ENCODE measurements at places on chromosomes 13 and 19.

DNA sequence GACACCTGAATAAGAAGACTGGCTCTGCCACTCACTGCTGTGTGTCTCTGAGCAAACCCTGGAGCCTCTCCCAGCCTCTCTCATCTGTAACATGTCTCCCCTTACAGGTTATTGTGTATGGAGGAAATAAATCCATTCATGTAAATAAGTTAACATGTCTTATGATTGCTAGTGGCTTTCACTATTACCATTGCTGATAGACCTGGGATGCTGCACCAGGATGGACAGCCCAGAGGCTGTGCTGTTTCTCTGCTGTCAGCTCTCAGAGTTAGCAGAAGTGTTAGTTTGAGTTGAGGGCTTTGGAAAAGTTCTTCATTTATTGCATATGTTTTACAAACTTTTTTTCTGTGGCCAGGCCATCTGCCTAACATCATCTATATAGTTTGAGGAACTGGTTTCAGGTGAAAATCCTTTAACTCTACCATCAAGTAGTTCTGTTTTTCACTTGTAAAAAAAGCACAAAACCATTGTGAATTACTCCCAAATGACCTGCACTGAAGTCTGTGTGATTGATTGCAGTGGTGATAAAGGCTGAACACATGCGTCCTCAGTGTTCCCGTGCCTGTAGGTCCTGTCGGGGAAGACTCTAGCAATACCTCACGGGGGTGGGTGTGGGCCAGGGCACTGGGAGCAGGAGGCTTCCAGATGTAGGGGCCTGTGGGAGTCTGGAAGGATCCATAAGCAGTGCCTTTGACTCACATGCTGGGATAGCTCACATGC is 24.6 kb downstream of the MPHOSPH8 start:
- H3K27ac ChIP-seq: no peak overlapping the region
- DNase-seq: no peak
- peaks cover 79% of the 10 kb centered on the region for H3K36me3 ChIP-seq
- H3K27me3 ChIP-seq: no peaks in the 10 kb centered on the region

GRCh38 chr13:93425411-93425810 is 198.8 kb downstream of the GPC6 start:
- H3K27me3 ChIP-seq: no peaks in the 10 kb centered on the region
- H3K4me3 ChIP-seq: no peak overlapping the region
- no peak for DNase-seq
- no peaks in the 10 kb centered on the region for H3K36me3 ChIP-seq
- peaks cover 4% of the 10 kb centered on the region for H3K4me1 ChIP-seq
- no peak overlapping the region for H3K27ac ChIP-seq

DNA sequence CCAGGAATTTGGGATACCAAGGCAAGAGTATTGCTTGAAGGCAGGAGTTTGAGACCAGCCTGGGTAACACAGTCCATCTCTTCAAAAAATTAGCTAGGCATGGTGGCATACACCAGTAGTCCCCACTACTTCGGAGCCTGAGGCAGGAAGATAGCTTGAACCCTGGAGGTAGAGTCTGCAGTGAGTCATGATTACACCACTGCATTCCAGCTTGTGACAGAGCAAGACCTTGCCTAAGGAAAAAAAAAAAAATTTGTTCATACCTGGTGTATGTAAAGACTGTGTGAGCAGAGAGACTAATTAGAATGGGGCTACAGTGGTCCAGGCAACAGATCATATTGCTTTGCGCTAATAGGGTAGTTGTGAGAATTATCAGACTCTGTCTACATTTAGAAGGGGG is 778.3 kb upstream of the PCDH20 start:
- DNase-seq: no peak
- no peak overlapping the region for H3K4me3 ChIP-seq
- no peak overlapping the region for H3K27ac ChIP-seq
- no peaks in the 10 kb centered on the region for H3K36me3 ChIP-seq
- H3K27me3 ChIP-seq: no peaks in the 10 kb centered on the region

DNA sequence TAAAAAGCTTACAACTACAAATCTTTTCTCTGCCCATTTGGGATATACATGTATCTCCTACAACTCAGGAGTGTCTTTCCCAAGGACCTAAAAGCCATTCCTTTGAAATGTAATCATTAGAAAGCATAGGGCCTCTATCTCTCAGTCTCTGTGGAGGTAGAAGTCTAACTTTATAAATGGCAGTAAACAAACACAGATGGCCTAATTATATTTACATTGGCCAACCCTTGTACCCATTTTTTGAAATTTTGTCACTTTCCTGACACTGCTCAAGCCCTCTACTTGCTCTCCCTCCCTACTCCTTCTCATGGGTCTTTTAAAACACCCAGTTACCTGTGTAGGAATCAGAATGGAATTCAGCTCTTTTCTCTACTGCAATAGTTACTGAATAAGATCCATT is 24.8 kb downstream of the RNF6 start:
- no peaks in the 10 kb centered on the region for H3K27me3 ChIP-seq
- DNase-seq: no peak
- no peaks in the 10 kb centered on the region for H3K4me1 ChIP-seq
- H3K4me3 ChIP-seq: no peak overlapping the region

GRCh38 chr19:41870401-41870873 is 6.6 kb upstream of the CD79A start:
- H3K4me1 ChIP-seq: peaks cover 77% of the 10 kb centered on the region
- H3K4me3 ChIP-seq: no peak overlapping the region
- peak overlapping the region; percentile 9 for H3K27ac ChIP-seq

GRCh38 chr13:47184321-47184720 is 287.5 kb upstream of the HTR2A start:
- no peak overlapping the region for H3K27ac ChIP-seq
- no peak overlapping the region for H3K4me3 ChIP-seq
- no peaks in the 10 kb centered on the region for H3K27me3 ChIP-seq

DNA sequence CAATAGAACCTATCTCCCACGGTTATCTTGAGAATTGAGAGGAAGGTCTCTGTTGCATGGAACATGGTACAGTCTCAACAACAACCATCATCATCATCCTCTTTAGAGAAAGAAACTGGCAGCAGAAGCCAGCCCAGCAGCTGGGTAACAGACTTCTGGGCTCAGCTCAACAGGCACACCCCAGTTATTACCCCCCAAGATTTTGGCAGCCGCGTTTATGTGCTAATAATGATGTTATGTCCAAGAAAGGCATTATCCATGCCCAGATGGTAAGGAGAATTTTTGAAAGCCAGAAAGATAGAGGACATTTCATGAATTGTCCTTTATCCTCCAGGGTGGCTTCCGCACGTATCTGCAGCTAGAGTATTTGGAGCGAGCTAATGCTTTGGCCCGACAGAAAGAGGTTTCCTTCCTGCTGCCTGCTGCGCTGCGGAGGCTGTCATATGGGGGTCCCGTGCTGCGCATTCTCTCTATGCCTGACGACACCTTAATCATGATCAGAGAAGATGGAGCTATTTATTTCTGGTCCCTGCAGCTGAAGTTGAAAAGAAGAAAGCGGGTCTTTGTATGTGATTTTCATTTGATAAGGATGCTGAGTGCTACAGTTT is 89.9 kb downstream of the TEX26 start:
- no peaks in the 10 kb centered on the region for H3K27me3 ChIP-seq
- no peak for DNase-seq
- no peak overlapping the region for H3K27ac ChIP-seq
- H3K36me3 ChIP-seq: no peaks in the 10 kb centered on the region

DNA sequence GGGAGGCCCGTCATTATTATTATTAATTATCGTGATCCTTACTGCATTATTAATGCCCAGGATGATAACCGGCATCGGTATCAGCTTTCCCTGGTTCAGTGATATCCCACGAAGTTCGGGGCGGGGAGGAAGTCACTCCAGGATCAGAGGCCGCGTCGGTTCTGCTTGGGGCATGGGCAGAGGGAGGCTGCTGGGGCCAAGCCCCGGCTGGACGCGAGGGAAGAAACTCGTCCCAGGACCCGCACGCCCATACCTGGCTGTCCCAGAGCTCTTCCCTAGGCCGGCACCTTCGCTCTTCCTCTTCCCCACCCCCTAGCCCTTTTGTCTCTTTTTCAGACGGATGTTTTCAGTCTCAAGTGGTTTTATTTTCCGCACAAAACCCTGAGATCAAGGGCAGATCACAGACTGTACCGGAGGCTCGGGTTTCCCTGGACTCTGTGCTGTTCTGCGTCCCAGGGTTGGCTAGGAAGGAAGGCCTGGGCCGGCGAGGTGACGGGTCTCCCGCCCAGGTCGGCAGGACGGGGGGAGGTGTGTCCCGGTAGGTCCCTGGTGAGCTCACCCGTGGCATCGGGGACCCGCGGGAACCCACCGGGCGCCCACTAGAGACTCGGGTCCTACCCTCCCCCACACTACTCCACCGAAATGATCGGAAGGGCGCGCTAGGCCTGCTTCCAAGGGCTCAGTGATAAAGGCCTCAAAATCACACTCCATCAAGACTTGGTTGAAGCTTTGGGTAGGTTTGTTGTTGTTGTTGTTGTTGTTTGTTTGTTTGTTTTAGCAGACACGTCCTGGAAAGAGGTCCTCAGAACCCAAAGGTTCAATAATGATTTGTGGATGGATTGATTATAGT is 7.9 kb downstream of the ZIC2 start:
- peaks cover 16% of the 10 kb centered on the region for H3K4me1 ChIP-seq
- peaks cover 98% of the 10 kb centered on the region for H3K27me3 ChIP-seq
- no peak for DNase-seq
- no peak overlapping the region for H3K27ac ChIP-seq

DNA sequence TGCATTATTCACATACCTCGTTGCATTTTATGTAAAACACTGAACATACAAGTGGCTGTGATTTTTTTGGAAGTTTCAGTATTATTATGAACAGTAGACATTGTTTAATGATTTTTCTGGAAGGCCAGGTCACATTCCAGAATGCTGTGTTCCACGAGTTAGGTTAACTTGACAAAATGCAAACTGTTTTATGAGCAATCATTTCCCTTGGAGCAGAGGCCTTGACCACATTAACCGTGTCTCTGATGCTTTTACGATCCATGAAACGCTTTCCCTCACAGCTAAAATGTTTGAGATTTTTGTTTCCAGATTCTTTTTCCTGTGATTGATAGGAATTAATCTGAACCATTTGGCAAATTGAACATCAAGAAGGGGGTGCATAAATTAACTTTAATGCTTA is 57.8 kb downstream of the MBNL2 start:
- DNase-seq: no peak
- H3K27me3 ChIP-seq: no peaks in the 10 kb centered on the region
- no peak overlapping the region for H3K27ac ChIP-seq

DNA sequence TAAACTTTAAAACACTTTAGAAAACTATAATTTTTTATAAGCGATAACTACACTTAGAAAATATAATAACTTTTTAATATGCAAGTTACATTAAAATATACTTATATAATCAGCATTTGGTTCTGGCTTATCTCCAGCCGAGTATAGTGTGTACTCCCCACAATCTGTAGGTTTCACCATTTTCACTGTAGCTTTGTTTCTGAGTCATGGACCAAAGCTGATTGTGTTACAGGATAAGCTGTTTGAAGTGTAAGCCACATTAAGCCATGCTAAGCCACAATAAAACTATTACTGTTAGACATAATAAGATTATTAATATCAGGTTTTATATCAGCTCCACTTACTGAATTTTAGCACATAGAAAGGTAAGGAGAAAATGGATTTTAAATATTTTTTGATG is 43.8 kb downstream of the CCDC122 start:
- no peaks in the 10 kb centered on the region for H3K4me1 ChIP-seq
- no peak for DNase-seq
- H3K27me3 ChIP-seq: no peaks in the 10 kb centered on the region
- H3K4me3 ChIP-seq: no peak overlapping the region
- no peaks in the 10 kb centered on the region for H3K36me3 ChIP-seq
- no peak overlapping the region for H3K27ac ChIP-seq

DNA sequence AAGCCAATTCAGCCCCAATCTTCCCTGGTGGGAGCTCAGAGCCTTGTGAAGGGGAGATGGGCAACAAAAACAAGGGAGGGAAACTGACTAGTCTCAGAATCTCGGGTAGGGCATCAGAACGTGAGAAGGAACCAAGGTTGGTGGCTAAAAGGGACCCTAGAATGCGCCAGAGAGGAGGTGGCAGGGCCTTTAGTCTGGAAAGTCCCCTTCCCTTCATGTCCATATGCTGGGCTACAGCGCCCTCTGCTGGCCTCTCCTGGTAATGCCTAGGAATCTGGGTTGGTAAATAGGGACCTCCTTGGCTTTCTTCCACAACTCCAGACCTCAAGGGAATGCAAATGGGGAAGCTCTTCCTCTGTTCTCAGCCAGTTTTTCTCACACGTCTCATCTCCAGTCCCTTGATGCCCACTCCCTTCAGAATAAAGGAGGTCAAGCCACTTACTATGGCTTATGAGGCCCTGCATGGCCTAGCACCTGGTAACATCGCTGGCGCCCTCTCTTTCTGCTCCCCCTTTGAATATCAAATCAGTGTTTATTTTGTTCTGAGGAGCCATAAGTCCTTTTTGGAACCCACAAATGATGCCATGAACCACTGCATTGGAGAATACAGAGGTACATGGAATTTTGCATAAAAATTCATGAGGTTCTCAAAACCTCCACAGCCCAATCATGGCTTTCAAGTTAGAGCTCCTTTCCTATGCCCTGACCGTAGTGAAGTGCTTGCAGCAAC is 1.4 kb upstream of the CCDC97 start:
- H3K36me3 ChIP-seq: peaks cover 60% of the 10 kb centered on the region
- peaks cover 48% of the 10 kb centered on the region for H3K4me1 ChIP-seq
- H3K4me3 ChIP-seq: peak overlapping the region; percentile 76
- H3K27ac ChIP-seq: peak overlapping the region; percentile 94
- no peaks in the 10 kb centered on the region for H3K27me3 ChIP-seq

GRCh38 chr13:76461999-76462398 is 424.2 kb downstream of the KCTD12 start:
- no peaks in the 10 kb centered on the region for H3K4me1 ChIP-seq
- no peak for DNase-seq
- no peak overlapping the region for H3K4me3 ChIP-seq
- no peaks in the 10 kb centered on the region for H3K27me3 ChIP-seq
- H3K27ac ChIP-seq: no peak overlapping the region

GRCh38 chr19:51294211-51294976 is 17.1 kb upstream of the IGLON5 start:
- no peaks in the 10 kb centered on the region for H3K36me3 ChIP-seq
- H3K4me1 ChIP-seq: no peaks in the 10 kb centered on the region
- no peak for DNase-seq
- no peak overlapping the region for H3K27ac ChIP-seq
- peaks cover 27% of the 10 kb centered on the region for H3K27me3 ChIP-seq

DNA sequence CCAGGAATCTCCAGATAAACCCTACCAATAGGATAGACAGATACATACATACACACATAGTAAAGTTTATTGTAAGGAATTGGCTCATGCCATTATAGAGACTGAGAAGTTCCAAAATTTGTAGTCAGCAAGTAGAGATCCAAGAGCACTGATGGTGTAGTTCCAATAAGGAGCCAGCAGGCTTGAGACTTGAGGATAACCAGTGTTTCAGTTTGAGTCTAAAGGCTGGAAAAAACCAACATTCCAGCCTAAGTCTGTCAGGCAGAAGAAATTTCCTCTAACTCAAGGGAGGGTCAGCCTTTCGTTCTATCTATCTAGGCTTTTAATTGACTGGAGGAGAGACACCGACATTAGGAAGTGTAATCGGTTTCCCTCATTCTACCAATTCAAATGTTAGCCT is 110.2 kb upstream of the TSHZ3 start:
- H3K36me3 ChIP-seq: no peaks in the 10 kb centered on the region
- DNase-seq: no peak
- no peak overlapping the region for H3K4me3 ChIP-seq
- H3K27me3 ChIP-seq: no peaks in the 10 kb centered on the region

All from lower lobe of right lung (tissue), 2 donors.